ENCODE measurements at places on chromosomes 6 and 20.

DNA sequence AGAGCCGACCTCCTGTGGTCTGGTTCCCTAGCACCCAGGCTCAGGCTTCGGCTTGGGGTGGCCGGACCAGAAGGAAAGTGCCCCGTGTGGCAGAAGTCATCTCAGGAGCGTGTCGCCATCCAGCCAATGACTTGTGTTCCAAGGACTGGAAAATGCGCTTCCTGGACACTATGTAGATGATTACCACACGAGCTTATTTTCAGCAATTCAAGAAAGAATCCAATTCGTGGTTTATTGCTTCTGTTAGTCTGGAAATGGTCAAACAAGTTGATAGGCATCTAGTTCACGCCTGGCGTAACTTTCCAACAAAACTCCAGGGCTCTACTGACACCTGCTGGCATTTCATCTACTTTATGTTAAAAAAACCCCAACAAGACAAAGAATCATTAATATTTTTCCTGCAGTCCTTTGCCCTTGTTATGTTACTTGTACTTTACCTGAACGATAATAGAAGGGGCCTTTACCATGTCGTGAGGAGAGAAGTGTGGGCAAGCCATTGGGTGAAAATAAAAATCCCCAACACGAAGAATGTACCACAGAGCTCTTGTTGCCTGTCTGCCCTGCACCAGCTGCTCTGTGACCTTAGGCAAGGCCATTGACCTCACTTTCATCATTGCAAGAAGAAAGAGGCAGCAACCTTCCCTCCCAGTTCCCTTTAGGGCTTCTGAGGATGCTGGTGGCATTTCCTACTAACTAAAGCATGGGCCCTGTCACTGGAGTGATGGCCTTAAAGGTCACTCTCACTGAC lies 154.7 kb upstream of the LAMP5 start:
- no peak for DNase-seq

DNA sequence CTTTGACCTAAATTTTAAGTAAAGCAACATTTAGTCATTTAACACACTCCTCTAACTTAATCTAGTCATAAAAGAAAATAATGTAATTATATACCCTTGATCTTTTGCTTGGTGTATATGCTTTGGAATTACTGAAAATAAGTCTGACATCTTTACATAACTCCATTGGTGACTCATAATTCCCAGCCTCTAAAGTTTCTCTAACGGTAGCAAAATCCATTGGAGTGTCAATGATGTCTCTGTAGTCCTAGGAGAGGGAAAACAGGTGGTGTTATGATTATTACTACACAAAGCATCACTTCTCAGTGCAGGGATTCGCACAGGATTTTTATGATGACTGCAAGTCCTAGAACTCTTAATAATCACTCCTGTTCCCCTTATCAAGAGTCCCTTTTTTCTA lies 80.2 kb downstream of the IRAK1BP1 start:
- no peak for DNase-seq

DNA sequence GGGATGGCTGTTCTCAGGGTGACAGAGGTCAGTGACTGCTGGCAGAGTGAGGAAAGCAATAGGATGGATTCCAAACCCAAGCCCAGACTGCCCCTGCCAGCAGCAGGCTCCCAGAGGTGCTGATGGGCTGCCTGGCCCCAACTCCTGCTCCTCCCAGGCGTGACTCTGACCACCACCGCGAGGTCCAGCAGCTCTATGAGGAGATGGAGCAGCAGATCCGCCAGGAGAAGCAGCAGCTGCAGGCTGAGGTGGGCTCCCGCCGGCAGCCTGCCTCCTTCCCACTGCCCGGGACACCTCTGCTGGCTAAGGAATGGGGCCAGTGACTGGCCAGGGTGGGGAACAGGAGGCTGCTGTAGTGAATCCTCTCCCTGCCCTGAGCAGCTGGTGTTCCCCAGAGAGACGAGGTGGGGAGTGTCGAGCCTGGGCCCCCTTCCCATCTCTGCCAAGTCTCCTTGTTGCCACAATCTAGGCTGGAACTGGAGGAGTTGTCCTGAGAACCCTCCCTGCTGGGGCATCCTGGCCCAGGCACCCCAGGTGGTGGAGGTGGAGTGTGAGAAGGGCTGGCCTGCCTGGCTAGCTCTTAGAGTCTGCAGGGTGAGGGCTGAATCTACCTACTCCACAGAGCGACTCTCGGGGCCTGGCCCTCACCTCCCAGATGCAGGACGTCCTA lies 20.4 kb downstream of the RAB44 start:
- no peak for DNase-seq

DNA sequence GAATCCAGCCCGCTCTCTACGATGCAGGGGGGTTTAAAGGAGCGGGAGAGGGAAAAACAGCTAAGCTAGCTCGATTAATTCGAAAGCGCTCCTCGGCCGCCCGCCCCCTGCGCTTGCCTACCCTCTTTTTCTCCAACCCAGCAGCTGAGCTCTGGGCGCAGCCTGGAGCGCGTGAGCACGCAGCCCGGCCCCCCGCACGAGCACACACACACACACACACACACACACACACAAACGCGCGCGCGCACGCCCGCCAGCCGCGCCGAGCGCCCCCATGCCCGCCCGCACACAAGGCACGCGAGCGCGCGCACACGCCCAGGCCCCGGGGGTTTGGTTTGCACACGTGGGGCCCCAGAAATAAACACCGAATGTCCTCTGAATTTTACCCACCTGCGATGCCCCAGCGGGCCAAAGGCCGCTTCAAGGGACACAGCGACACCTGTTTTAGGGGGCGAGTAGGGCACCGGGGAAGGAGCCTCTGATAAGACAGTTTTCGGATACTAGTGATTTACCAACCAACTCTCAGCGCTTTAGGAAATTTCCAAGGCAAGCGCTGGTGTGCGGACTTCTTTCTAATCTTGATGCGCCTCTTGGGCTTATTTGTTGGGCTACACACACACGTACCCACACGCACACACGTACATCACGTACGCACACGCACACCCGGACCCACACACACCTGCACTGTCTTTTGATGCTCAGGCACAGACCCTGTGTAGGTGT lies 802 bp upstream of the NRN1 start:
- DNase-seq: peak; percentile 49

GRCh38 chr6:168226061-168226752 lies 93.4 kb downstream of the DACT2 start:
- no peak for DNase-seq

DNA sequence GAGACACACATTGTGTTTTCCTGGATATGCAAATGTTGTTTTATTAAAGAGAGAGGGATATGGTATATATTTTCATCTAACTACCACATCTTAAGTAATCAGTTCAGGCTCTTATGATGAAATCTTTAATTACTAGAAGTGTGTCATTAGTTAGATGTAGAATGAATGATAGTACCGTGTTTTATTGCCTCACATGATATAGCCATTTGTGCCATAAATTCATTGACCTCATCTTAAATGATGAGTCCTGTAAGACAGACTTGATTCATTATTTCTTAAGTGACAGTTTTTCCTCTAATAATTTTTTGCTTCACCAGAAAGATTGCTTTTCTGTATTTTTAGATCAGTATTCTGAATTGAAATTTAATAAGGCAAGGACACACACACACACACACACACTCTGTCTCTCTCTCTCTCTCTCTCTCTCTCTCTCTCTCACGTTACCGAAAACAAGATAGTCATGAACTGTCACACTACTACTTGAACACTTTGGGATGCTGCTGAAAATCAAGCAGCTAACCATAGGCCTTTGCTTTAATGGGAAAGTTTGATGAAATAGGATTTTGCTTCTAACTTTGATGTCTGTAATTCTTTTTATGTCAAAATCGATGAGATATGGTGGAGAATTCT lies 140.5 kb downstream of the SOBP start:
- DNase-seq: no peak

GRCh38 chr20:36320898-36321695 lies 15.0 kb downstream of the DLGAP4 start:
- DNase-seq: no peak

DNA sequence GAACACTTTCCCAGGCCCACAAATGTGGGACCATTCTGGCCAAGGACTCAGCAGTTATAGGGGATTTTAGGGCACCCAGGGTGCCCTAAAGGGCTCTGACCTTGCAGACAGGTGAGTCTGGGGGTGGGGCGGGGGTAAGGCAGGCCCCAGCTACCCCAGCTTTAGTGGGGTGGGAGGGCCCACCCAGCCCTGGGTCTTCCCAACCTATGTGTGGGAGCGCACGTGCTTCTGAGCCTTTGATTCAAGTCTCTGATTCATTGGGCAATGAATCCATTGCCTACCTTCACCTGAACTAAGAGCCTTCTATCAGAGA lies 958 bp downstream of the SERPINB1 start:
- no peak for DNase-seq

DNA sequence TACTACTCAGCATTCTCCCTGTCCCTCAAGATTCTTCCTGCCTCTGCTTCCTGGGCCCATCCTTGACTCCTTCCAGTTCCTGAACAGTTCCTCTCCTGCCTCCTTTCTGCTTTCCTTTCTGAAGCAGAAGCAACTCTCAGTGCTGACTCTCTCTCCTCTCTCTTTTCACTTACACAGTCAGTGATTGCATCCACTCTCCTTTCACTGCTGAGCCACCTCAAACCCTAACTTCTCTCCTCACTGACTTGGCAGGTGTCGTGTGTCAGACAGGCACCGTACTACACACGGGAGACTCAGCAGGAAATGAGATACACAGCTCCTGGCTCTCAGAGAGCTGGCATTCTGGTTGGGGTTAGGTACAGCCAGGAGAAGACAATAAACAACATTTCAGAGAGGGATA lies 5.6 kb downstream of the ABHD16A start:
- DNase-seq: no peak

DNA sequence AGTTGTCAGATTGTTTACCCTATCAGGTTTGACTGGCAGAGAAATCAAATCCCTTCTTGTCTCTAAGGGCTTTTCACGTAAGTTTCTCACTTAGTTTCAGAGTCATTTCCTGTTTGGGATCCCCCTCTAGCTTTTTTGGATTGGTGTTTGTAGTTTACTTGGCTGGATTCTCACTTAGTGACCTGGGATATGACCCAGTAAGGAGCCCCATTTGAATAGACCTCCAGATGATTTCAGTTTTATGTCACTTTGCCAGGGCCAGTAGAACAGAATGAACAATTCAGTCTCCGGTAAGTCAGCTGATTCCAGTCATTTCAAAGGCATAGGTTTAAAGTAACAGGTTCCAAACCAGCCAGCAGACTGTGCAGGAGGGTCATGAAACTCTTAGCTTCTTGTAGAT lies 8.2 kb downstream of the FAM135A start:
- no peak for DNase-seq

GRCh38 chr20:10954137-10954840 lies 280.5 kb upstream of the JAG1 start:
- no peak for DNase-seq

GRCh38 chr6:91653895-91654294 lies 1067.0 kb upstream of the MAP3K7 start:
- DNase-seq: no peak

DNA sequence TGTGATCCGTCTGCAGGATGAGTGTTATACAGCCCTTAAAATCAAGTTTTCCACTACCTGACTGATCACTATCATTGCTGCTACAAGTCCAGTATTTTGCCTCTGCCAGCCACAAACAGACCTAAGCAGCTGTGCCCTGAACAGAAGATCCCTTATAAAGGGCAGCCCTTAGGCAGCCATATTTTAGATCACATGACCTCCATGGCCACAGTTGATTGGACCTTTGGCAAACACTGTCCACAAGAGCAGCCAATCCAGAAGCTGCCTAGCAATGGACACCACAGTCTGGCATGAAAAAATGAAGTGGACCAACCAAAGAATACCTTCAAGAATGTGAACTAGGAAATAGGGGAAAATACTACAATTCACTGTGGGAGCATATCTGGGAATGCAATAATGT lies 50.8 kb downstream of the MC3R start:
- DNase-seq: no peak

- DNase-seq: no peak
Observed at GRCh38 chr6:167892835-167893815, 66.4 kb downstream of the AFDN start.

GRCh38 chr6:149492798-149493343 lies 8.1 kb upstream of the ZC3H12D start:
- DNase-seq: no peak

- DNase-seq: no peak
Observed at GRCh38 chr6:167546611-167547327, 221.9 kb downstream of the TTLL2 start.

GRCh38 chr6:18102783-18103509 lies 19.5 kb downstream of the NHLRC1 start:
- DNase-seq: no peak

GRCh38 chr6:64270083-64270482 lies 634.5 kb downstream of the PHF3 start:
- DNase-seq: no peak

- no peak for DNase-seq
Observed at GRCh38 chr6:47922391-47922790, 140.6 kb downstream of the OPN5 start.

- no peak for DNase-seq
Observed at GRCh38 chr20:48474022-48474421, 353.8 kb downstream of the PREX1 start.

All from NCI-H774 (cell line).